ENCODE measurements at places on chromosomes 4 and X. TPM values are rescaled to one million over a fixed set of nuclear protein-coding genes. Genes with fewer than 3 reads are reported as not detected.

- DNase-seq = no peak
Measured at GRCh38 chr4:24089851-24090534, 200.1 kb upstream of the PPARGC1A start.

GRCh38 chr4:139743027-139743426 is 77.4 kb downstream of the MGST2 start:
- DNase-seq = no peak

GRCh38 chr4:86218746-86219473 is 140.9 kb downstream of the MAPK10 start:
- no peak for DNase-seq

GRCh38 chr4:112381996-112382692 is 85.0 kb downstream of the ALPK1 start:
- no peak for DNase-seq

DNA sequence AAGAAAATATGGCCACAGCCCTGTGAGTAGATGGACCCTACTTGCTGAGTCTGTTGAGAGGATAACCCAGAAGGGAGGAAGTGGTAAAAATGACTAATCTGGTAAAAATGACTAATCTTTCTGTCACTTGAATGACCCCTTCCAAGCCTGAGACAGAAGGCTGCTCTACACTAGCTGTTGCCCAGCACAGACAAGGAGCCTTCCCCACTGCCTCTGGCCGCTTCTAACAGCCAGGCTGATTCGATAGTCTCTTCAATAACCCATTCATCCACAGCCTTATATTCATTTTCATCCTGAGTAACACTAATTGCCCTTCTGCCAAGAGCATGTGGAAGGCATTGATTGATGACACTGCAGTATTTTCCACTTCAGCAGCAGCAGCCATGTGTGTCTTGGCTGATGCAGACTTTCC is 18.4 kb downstream of the MAGEB17 start:
- DNase-seq = no peak

- no peak for DNase-seq
Measured at GRCh38 chrX:139844884-139845283, 88.0 kb downstream of the ATP11C start.

DNA sequence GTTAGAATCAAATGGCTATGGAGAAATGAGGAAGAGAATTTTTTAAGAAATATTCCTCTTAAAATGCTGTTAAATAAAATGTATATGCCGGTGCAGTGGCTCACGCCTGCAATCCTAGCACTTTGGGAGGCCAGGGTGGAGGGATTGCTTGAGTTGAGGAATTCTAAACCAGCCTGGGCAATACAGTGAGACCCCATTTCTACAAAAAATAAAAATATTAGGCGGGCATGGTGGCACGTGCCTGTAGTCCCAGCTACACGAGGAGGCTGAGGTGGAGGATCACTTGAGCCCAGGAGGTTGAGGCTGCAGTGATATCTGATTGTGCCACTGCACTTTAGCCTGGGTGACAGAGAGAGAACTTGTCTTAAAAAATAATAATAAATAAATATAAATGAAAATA is 7.9 kb upstream of the FUNDC1 start:
- DNase-seq = no peak

- DNase-seq = no peak
Measured at GRCh38 chr4:8350352-8350751, 80.8 kb downstream of the HTRA3 start.

- no peak for DNase-seq
Measured at GRCh38 chr4:68272380-68272779, 26.9 kb upstream of the TMPRSS11B start.

DNA sequence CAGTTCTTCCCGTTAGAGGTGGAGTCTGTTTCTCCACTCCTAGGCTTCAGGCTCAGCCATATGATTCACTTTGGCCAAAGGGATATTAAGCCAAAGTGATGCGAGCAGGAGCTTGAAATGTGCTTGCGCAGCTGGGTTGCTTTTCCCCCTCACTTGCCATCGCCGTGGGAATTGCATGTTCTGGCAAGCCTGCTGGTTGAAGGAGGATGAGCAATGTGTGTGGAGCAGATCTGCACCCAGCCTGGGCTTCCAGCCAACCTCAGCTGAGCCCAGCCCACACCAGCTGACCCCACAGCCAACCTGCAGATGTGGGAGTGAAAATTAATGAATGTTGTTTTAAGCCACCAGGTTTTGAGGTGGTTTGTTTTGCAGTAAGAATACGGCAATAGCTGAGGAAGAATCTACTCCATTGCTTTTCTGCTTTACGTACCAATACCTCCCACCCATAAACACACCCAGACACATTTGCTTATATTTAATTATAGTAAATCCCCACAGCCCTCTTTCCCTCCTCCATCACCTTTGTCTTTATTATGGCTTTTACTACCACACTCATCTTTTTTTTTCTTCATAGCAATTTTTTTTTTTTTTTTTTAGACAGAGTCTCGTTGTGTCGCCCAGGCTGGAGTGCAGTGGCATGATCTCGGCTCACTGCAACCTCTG is 132.8 kb upstream of the FUNDC1 start:
- peak; percentile 17 for DNase-seq

- DNase-seq = no peak
Measured at GRCh38 chrX:6826856-6827255, 291.9 kb upstream of the VCX3A start.

DNA sequence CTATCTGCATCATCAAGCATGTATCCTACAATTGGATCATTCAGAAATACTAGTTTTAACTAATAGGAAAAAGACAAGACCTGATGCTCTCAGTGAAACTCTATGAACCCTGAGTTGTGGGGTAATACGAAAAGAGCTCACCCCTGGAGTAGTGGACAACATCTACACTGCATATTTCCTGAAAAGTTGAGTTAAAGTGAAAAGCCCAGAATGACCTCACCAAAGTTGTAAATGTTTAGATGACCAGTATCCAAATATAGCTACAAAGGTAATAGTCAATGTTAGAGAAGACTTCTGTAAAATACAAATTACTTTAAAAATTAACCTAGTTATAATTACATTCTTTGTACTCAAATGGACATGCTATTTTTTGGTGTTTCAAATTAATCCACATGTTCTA is 52.8 kb upstream of the SRPX start:
- no peak for DNase-seq

- DNase-seq = no peak
Measured at GRCh38 chr4:80153874-80154544, 43.3 kb upstream of the PRDM8 start.

The PDE6B gene
- polyA plus RNA-seq = 41.4 TPM

The CENPVL1 gene
- polyA plus RNA-seq = 0.28 TPM
